ENCODE measurements at places on chromosomes 13 and 19.

DNA sequence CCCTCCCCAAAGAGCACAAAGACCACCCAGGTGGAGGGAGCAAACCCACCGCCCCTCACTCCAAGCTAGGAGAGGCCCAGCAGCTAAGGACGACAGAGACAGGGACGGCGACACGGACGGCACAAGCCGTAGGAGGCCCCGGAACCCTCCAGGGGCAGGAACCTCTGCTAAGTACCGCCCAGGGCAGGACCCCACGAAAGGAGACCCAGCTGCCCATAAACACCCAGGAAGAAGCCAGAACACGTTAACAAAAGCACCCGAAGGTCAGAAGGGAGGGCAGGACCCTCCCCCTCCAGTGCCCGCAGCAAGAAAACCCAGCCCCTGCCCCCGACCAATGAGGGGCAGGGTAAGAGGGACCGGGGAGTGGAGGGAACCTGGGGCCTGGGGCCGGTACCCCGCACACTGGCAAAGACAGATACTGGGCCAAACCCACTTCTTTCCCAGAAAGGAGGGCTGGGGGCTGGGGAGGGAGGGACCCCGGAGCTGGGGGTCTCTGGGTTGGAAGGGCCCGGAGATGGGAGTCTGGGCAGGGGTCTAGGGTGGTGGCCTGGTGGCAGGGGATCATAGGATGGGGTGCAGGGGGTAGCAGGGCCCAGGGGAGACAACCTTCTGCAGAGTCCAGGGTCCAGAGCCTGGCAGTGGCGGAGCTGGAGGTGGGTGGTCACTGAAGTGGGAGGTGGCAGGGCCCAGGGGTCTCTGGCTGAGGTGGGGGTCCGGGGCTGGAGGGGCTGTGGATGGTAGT lies 2.4 kb downstream of the BTBD2 start:
- DNase-seq: no peak

GRCh38 chr13:113353254-113353653 lies 10.7 kb downstream of the GRTP1 start:
- DNase-seq: no peak

DNA sequence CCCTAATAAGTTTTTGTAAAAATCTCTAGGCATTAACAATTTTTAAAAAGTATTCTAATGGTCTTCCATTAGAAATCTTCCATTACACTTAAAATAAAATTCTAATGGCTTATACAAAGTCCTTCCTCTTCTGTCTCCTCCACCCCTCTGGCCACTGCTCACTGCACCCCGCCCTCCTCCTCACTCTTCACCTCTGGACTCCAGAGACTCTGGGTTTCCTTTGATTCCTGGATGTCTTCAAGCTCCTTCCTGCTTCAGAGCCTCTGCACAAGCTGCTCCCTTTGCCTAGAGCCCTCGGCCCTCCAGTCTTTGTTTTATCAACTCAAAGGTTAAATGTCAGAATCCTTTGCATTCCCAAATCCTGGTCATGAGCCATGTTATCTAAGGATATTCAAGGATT lies 20.8 kb downstream of the TNFSF14 start:
- no peak for DNase-seq

- no peak for DNase-seq
Observed at GRCh38 chr13:60108589-60108988, 55.1 kb downstream of the DIAPH3 start.

DNA sequence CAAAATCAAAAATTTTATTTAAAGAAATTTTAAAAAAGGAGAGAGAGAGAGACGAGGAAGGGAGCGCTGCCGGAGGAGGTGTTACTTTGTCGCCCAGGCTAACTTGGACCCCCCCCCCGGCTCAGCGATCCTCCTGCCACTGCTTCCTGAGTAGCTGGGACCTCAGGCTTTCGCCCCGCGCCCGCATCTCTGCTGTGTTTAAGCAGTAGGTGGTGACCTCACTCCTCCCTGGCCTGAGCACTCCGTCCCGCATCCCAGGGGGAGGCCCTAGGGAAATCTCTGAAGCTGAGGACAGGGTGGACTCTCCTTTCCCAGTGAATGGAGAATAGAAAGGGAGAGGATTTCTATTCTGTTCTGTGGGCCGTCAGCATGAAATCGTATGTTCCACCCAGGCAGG lies 485 bp upstream of the ZNF845 start:
- DNase-seq: peak; percentile 34

Measured in amniotic stem cell (primary cell).